ENCODE measurements at places on chromosomes 2 and 18.

DNA sequence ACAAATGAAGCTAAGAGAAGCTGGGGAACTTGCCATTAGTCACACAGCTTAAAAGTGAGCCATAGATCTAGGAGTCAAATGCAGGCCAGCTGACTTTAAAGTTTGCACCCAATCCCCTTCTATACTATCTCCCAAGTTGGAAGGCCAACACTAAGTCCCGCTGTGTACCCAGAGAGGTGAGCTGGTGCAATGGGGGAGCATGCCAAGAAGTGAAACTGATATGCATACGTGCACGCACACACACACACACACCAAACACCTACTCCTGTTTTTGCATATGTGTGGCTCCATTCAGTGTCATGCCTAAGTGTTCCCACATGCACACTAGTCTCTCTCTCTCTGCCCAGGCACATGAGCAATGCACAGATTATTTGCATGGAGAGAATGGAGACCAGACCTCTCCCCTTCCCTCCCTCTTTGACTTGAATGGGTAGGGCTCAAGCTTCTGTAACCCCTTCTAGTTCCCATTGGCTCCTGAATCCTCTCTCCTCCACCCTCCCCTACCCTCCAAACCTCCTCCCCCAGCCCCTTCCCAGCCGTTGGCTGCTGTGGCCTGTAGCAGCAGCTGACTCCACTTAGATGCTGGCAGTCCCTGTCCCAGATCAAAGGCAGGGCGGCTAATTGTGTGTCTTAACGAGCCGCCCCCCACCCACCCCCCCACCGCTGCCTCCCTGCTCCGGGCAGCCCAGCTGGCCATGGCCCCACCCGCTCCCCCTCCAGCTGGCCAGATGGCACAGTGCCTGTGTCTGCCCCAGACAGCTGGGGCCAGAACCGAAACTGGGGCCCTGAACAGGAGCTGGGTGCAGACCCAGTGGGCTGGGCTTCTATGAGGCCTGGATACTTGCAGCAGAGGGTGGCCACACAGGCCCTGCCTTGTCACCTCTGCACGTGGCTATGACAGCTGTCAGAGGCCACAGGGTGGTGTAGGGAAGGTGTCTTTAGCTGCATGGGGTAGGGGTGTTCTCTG is 5.6 kb downstream of the WNT10A start:
- no peak for DNase-seq

DNA sequence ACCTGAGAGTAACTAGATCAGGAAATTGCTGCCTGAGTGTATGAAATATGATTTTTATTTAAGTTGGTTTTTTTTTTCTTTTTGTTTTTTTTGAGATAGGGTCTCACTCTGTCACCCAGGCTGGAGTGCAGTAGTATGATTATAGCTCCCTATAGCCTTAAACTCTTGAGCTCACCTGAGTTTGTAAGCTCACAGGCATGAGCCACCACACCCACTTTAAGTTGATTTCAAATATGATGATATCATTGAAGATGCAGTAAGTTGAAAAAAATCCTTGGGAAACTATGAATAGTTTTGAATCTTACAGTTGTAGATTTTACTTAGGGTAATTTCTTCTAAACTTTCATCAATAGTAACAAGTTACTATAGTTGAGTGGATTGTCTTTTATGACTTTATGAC is 234.7 kb downstream of the ZNF407 start:
- DNase-seq = no peak

DNA sequence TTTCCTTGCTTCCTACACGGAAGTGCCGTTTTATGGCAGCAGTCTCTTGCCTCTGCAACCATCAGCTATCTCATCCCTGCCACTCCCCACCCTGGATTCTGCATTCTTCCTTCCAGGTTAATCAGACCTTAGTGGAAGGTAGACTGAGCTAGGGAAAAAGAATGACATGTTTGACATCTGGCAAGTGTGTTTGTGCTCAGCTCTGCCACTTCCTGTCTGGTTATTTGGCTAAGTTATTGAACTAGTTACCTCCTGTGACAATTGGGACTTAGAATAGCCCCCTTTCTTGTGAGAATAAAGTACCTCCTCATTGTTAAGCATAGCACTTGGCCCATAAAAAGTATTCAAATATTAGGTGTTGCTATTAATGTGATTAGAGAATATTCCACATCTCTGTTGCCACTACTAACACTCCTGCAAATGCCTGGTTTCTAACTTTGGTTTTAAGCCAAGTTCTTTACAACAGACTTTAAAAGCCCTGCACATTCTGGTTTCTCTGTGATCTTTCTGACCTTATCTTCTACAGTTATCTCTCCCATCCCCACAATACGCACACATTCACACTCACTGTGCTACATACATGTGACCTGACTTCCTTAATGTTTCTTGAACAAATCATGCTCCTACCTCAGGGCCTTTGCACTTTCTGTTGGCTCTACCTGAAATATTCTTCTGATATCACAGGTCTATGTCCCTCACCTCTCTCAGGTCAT is 10.8 kb upstream of the MAPRE2 start:
- DNase-seq = no peak

DNA sequence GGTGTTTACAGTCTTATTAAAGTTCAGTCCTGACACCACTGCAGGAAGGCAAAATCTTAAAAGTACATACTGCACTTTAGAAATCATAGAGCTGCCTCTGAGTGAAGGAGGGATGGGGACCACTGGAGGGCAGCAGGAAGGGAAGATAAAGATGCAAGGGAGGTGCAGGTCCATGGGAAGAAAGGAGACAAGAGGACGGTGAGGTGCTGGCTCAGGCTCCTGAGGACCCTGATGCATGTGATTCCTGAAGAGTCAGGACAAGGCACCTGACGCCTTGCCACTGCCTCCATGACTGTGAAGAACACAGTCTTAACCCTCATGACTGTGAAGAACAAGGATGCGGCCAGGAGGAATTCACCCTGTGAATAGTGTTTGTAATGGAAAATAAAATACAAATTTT is 116.2 kb upstream of the NPAS2 start:
- DNase-seq = no peak

- DNase-seq = no peak
These were observed 68.5 kb downstream of the ETAA1 start for GRCh38 chr2:67465623-67466022.

- DNase-seq = no peak
These were observed 887.2 kb upstream of the KLHL29 start for GRCh38 chr2:22497789-22498188.

DNA sequence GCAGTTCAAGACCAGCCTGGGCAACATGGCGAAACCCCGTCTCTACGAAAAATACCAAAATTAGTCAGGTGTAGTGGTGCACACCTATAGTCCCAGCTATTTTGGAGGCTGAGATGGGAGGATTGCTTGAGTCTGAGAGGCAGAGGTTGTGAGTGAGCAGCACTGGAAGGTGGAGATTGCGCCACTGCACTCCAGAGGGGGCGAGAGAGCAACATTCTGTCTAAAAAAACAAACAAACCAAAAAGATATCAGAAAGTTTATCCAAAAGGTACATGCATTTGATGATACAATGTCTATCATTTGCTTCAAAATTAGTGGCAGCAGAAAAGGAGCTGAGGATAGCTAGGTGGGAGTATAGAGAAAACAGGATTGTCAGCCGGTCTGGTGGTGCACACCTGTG is 39.8 kb upstream of the CABLES1 start:
- DNase-seq = no peak

GRCh38 chr2:97693476-97693875 is 19.9 kb upstream of the ZAP70 start:
- DNase-seq = no peak

DNA sequence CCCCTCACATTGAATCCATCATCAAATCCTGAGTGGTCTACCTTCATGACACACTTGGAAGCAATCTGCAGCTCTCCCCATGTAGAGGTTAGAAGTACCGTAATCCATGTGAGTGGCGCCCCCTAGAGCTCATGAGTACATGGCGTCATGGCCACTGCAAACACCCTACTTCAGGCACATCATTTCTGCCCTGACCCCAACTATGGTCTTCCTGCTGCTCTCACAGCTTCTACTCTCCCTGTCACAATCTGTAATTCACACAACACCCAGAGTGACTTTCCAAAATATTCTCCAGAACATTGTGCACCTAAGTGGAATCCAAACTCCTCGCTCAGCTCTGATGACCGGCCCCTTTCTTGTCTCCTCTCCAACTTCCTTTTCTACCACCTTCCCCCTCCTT is 141.9 kb downstream of the ANKRD44 start:
- DNase-seq = peak; percentile 65
